ACHN (cell line): ENCODE measurements at places on chromosomes 3 and 15.

DNA sequence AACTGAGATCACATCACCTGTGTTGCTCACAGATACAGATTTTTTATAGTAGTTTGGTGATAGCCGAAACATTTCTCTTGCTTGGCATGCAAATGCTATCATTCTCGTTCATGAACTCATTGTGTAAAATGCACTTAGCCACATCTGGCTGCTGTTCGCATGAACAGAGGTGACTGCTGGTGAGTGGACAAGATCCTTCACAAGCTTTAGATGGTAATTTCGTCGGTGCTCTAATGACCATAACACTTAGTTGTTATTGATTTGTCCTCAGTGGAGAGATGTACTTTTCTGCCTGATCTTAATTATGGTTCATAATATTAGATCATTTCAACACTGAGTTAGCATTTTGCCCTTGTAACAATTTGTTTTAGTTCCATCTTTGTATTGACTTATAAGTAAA, 13.8 kb downstream of the LRRN1 start:
- DNase-seq = no peak

GRCh38 chr15:50358845-50359244, 3.8 kb upstream of the GABPB1 start:
- DNase-seq = peak; percentile 59

- peak; percentile 56 for DNase-seq
Observed at GRCh38 chr3:63387568-63387967, 109.5 kb downstream of the SYNPR start.

- no peak for DNase-seq
Observed at GRCh38 chr3:108602249-108602934, 12.9 kb downstream of the DZIP3 start.

DNA sequence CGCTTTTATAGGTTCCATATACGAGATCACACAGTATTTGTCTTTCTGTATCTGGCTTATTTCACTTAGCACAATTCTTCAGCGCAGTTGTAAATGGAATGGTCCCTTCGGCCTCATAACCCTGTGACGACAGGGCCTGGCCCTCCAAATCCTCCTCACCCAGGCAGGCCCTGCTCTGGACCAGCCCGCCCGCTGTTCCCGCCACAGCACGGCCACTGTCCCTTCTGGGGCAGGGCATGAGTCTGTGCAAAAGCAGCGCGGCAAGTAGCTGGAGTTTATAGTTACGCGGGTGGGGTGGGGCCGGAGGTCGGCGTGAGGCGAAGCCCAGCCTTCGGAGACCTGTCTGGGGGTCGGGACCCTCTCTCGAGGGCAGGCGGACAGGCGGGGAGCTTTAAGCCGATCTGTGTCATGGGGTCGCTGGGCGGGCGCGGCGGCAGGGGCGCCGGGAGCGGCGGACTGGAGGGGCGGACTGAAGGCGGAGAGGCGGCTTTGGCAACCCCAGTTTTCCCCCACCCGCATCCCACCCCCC, 543 bp downstream of the ARPIN start:
- peak; percentile 4 for DNase-seq

- DNase-seq = no peak
Observed at GRCh38 chr15:66932634-66933024, 132.8 kb upstream of the SMAD3 start.

DNA sequence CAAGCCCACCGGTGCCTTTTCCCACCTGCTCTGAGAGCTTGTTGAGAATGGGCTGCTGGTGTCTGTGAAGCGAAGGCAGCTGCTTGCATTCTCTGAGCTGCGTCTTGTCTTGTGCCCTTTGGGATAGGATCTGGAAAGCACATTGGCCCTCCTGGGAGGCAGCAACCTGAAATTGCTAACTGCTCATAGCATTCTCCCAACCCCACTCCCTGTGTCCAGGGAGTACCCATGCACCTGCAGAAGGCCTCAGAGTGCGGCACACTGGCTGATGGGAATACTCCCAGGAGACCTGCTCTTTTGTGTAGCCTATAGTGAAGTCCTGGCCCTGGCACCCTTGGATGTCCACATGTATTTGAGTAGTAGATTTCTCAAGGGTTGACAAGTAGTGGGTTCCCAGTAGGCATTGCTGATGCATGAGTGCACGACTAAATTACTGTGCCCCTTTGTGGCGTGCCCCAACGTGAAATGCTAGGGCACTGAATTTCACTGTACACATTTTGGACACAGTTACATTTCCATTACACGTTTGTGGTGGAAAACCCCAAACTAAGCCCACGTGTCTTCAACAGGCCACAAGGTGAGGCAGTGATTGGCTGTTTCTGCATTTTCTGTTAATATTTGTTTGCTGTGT, 3.7 kb downstream of the EPHB1 start:
- DNase-seq = no peak

- DNase-seq = no peak
Observed at GRCh38 chr15:51298620-51299019, 39.8 kb downstream of the CYP19A1 start.

DNA sequence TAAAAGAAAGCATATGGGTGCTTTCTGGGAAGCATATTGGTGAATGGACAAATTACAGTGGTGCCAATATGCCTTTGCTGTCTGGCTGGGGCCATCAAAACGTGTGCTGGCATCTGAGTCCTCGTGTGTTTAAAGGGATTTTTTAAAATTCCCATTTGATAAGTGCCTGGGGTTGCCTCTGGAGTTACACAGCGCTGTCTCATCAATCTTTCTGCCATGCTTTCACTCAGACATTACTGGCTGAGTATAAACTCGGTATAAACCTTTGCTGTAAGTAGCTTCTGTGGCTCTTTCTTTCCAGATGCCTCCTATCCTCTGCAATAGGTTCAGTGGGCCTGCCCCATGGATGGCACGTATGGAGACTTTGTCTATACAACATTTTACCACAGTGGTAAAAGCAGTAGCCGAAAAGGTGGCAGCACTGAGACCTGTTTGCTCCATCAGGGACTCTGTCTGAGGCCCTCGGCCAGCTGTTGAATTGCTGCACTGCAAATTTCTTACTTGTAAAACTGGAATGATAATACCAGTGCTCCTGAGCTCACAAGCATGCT, 195.5 kb downstream of the LPP start:
- peak; percentile 51 for DNase-seq

DNA sequence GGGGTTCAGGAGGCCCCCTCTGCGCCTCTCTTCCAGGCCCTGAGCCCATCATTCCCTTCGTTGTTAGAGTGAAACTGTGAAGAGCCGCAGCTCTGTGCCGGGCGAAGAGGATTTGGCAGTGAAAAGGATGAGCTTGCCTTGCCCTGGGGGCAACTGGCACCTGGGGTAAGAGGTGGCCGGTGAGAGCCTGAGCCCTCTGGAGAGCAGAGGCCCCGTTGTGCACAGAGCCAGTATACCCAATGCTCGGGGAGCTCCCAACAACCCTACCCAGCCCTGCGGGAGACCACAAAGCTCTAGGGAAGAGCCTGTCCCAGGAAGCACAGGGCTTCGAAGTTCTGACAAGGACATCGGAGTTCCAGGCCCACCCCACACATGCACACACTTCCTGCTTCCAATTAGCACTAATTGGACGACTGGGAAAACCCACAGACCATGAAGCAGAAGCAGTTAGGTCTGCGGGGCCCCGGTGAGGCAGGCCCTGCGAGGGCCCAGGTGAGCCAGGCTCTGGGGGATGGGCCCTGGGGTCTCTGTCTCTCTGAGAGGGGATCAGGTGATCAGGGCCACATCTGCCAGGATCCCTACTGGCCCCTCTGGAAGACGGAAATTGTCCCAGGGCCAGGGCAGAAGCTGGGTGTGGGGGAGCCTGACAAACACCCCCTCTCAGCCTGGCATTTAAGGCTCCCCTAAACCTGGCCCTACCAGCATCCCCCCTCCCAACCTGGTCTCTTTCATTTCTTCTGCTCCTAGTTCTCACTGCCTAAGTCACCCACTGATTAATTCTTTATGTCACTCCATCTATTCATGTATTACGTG, 27.9 kb upstream of the SFMBT1 start:
- DNase-seq = no peak

GRCh38 chr15:89307046-89307587, 27.5 kb downstream of the POLG start:
- DNase-seq = peak; percentile 23

DNA sequence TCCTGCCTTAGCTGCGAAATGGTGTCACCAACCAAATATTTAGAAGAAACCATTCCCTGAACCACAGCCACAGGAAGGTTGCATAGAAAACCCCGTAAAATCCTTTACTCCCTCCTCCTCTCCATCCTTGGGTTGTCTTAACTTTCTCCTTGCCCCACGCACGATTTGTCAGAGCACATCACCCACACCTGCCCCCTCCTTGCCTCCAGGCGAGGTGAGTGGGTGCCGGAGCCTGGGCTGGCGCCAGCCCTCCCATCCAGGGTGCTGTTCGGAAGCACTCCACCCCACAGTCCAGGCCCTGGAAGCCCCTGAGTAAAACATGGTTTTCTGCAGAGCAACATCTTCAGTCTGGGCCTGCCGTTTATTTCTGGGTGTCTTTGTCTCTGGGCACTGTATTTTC, 3.7 kb downstream of the GHRL start:
- DNase-seq = no peak

- DNase-seq = no peak
Observed at GRCh38 chr3:148372206-148372875, 325.4 kb upstream of the AGTR1 start.

- no peak for DNase-seq
Observed at GRCh38 chr15:48928877-48929538, 34.7 kb downstream of the SHC4 start.

GRCh38 chr15:100642950-100643338, 40.6 kb downstream of the ASB7 start:
- DNase-seq = no peak

GRCh38 chr3:114436182-114436581, 142.4 kb downstream of the TIGIT start:
- DNase-seq = no peak

GRCh38 chr3:149560001-149560400, 85.5 kb downstream of the TM4SF4 start:
- no peak for DNase-seq

DNA sequence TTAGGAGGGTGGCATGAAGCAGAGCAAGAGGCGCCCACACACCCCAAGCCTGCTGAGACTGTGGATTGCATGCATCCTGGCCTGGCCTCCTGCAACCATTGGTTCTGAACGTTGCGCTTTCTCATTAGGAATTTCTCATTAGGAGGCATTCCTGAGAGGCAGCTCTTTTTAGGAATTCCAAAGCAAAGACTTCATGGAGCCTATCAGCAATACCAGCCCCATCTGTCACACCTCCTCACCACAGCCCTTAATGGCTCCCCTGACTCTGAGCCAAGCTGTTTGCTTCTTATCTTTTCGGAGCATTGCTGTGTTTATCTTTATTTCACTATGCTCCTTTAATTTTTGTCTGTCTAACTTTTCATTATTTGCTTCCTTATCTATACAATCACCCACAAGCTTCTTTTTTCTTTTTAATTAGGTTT, 226.9 kb downstream of the CACNA2D3 start:
- DNase-seq = no peak

- DNase-seq = no peak
Observed at GRCh38 chr3:58657571-58658141, 8.9 kb downstream of the FAM3D start.

DNA sequence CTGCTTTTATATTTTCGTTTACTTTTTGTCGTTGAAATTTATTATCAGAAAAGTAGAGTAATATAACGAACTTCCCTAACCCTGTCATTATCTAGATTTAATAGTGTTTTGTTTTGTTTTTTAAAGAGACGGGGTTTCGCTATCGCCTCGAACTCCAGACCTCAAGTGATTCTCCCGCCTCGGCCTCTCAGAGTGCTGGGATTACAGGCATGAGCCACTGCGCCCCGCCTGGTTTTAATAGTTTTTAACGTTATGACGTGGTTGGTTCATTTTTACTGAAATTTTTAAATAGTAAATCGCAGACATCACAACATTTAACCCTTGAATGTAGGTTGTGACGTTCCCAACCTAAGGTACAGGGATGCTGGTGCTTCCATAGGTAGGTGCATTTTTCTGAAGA, 1.0 kb downstream of the NGRN start:
- DNase-seq = peak; percentile 4

GRCh38 chr15:33516563-33516962, 205.8 kb downstream of the RYR3 start:
- no peak for DNase-seq

DNA sequence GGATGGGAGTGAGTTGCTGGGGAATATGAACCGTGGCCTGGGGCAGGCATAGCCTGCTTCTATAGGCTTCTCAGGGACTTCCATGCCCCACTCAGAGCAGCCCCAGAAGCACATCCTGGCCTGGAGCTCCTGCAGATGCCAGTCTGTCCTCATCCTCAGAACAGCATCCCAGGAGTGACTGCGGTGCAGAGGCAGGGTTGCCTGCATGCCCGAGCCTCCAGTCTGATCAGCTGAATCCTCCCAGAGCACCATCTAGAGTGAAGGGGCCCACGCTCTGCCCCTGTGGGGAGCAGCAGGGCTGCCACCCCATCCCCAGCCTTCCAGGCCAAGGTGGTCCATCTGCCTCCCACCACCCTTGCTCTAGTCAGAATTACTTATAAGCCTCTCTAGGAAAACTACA, 44.7 kb upstream of the APEH start:
- no peak for DNase-seq

DNA sequence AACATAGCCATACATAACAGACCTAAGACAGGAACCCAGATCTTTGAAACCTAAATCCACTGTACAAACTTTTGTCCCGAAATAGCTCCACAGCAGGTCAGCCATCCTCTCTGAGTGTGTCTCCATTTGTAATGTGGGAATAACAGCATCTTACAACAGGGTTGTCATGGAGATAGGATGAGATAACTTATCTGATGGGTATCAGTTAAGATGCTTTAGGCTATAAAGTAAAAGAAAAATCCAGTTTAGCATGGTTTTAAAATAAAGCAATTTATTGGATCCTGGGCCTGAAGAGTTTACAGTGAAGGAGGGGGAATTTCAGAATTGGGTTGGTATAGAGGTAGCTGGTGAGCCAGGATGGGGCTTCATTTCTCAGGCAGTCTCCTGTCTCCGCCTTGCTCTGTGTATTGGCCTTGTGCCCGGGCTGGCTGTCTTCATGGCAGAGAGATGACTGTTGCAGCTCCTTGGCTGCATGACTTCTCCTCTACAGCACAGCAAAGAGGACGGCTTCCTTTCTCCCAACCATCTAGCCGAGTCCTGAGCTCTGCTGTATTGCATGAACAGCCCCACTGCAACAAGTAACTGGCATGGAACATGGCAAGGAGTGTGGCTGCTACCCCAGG, 131.9 kb upstream of the PROK2 start:
- no peak for DNase-seq

GRCh38 chr3:49377483-49377882, 19.3 kb upstream of the GPX1 start:
- DNase-seq = peak; percentile 8

GRCh38 chr3:24562895-24563294, 68.2 kb upstream of the THRB start:
- DNase-seq = no peak
